ENCODE measurements at places on chromosomes 13 and 19. TPM values are rescaled to one million over a fixed set of nuclear protein-coding genes. Genes with fewer than 3 reads are reported as not detected.

- no peak for DNase-seq
Measured at GRCh38 chr19:48311384-48311783, 14.0 kb upstream of the EMP3 start.

GRCh38 chr13:55230570-55230908 is 1910.2 kb upstream of the PRR20A start:
- DNase-seq: no peak

DNA sequence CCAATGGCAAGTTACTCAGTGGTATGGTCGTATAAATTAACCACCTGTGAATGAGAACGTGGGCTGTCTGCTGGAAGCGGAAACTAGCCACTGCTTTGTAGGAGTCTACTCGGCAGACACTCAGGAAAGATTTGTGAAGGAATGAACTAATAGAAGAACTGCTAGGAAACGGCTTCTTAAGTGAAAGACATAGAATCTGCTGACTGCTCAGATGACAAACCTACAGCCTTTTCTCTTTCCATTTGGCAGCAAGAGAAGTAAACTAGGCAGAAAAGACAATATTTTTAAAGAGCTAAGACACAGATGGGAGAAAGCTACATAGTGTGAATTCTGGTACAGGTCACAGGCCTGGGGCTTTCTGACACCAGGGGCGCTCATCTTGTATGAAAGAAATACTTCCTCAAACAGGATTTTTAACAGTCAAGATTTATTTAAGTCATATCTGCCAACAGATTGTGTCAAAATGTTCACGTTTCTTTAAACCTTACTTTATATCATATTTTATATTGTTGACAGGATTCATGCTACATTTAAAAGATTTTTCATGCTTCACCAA is 78.4 kb downstream of the MIPEP start:
- no peak for DNase-seq

DNA sequence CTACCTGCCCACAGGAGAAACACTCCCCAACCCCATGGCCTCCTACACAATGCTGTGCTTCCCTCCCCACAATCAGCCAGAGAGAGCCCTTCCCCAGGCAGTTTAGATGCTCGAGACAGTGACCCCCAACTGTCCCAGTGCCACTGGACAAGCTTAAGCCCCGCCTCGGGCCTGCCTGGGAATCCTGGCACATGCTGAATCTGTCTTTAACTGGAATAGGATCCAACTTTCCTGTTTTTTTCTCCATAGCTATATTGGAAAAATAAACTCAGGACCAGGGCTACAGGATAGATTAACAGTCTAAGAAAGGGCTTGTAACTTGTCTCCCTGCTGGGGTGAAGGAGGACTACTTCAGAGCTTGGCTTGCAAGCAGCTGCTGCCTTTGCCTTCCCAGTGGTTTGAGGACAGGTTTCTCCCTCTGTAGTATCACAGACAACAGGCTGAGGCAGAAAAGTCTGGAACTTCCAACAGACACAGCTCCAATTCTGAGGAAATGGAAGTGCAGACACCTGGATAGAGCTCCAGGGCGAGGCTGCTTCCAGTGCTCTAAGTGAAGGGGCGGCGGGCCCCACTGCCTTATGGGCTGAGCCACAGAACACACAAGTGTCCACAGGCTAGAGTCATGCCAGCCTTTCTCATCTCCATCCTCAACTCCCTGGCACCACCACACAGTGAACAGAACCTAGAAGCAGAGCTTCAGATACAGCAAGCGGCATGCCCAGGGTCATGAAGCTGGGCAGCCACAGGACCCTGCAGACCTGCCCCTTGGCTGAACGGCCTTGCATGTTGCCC is 228.3 kb downstream of the TUBA3C start:
- DNase-seq: no peak

DNA sequence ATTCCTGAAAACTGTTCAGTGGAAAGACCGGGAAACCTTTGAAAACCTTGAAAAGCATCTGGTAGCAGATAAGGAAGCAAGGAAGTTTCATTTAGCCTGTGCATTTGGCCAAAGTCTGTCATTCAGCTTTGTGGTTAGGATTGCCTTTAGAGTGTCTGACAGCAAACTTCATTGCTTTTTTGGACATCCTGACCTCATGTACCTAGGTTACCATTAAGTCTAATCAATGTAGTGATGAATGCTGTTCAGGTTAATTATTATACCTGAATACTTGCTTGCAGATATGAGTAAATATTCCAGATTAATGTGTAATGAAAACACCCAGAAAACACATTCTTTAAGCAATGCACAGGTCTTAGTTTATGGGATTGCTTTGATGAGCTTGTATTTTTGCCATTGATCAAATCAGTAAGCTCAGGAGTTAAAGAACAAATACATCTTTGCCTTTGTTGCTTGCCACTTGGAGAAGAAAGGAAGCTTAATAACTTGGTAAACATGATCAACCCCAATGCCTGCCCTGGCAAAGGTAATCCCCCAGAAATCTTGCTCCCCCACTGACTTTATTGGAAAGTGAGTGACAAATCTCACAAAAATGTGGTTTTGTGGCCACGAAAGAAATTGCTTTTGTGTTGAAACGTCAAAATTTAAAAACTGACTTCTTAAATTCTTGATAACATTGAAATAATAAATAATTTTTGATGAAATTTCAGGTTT is 87.4 kb downstream of the SLC15A1 start:
- DNase-seq: no peak

- peak; percentile 96 for DNase-seq
Measured at GRCh38 chr19:15379083-15379998, at the start of gene AKAP8. TSS of gene AKAP8 (minus strand) at chr19:15379787. CDS start at chr19:15379731, 56 bp downstream.

Gene NAT14
- total RNA-seq: 10.5 TPM
